Dermis microvascular lymphatic vessel endothelial cell (primary cell): ENCODE measurements at places on chromosomes 2 and 18. TPM values are rescaled to one million over a fixed set of nuclear protein-coding genes. Genes with fewer than 3 reads are reported as not detected.

GRCh38 chr18:54767098-54767497 is 61.2 kb upstream of the RAB27B start:
- no peak for DNase-seq

DNA sequence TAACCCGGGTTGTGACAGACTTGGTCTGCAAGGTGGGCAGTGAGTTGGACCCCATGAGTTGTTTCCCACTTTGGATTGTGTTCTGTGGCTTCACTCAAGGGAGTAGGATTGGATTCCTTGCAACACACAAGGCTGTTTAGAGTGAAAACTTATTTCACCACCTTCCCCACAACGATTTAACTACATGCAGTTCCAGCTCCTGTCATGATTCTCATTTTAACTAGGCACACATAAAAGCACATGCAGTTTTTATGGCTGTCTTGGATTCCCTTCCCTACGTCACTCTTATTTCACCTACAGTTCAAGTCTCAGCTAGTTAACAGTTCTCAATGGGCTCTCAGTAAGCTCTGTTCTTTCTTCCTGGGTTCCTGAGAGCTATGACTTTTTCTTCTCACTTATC is 15.9 kb downstream of the EFEMP1 start:
- DNase-seq = no peak

Gene LBX2
- 0.39 and 0.51 TPM in 2 replicates for total RNA-seq

- DNase-seq = no peak
Measured at GRCh38 chr2:138648606-138649005, 131.6 kb downstream of the NXPH2 start.

Gene KHK
- 3.0 and 3.2 TPM in 2 replicates for total RNA-seq

- no peak for DNase-seq
Measured at GRCh38 chr2:207599636-207600035, 25.6 kb downstream of the METTL21A start.

Gene FBXO15
- total RNA-seq = 0.13 TPM in 2 replicates
